Muscle of arm (tissue), 14 donors: ENCODE measurements at places on chromosomes 1 and 21.

GRCh38 chr1:88399690-88400089, 284.4 kb upstream of the PKN2 start:
- no peak for DNase-seq

DNA sequence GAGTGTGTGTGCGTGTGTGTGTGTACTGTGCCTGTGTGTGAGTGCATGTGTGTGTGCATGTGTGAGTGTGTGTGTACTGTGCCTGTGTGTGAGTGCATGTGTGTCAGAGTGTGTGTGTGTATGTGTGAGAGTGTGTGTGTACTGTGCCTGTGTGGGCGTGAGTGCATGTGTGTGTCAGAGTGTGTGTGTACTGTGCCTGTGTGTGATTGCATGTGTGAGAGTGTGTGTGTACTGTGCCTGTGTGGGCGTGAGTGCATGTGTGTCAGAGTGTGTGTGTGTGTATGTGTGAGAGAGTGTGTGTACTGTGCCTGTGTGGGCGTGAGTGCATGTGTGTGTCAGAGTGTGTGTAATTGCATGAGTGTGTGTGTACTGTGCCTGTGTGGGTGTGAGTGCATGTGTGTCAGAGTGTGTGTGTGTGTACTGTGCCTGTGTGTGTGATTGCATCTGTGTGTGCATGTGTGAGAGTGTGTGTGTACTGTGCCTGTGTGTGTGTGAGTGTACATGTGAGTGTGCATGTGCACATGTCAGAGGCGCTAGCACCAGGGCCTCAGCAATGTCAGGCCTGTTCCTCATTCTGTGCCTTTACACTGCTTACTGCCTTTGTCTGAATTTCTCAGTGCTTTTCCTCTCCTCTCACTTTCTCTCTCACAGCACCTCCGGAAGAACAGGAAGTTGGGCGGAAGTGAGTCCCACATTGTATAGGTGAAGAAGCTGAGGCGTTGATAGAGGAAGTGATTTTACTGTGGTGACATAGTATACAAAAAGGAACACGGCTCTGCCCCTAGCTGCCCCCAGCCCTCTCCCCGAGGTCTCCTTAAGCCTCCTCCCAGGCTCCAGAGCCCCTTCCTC, 4.9 kb downstream of the SLC5A9 start:
- no peak for DNase-seq

- DNase-seq: no peak
Observed at GRCh38 chr1:61116421-61116820, 34.1 kb downstream of the NFIA start.

DNA sequence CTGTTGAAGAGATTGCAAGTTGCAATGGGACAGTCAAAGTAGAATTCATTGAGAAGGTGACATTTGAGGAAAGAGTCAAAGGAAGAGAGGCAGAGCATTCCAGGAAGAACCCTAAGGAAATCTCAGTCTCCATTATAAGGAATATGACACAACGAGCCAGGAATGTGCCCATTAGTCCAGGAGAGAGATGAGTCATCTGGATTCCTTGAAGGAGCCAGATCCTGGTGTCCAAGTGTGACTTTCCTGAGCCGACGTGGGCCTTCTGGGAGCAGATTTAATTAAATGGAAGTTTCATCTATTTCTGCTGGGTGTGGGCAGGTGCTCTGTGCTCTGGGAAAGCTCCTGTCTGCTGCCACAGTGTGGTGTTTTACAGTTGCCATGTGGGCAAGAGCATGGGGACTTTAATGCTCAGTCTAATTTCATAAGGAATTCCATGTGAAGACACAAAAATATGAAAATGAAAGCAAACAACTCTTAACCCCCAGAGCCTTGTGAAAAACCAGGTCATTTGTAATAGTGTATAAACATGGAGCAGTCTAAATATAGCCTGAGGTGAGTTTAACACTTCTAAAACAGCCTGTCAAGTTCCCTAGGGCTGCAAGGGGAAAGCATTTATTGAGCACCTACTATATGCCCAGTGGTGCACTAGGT, 111.4 kb upstream of the ARTN start:
- DNase-seq: no peak

DNA sequence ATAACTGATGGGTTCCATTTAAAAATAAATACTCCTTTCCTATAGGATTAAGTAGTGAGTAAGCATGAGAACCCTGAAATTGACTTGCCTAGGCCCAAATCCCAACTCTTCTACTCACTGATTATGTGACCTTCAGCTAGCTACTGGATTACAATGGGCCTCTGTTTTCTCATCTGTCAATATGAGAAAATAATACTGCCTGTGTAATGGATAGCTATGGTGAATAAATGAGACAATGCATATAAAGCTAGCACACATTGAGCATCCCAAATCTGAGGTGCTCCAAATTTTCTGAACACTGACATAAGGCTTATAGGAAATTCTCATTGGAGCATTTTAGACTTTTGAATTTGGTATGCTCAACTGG, 5.3 kb upstream of the LRRC8C start:
- no peak for DNase-seq

DNA sequence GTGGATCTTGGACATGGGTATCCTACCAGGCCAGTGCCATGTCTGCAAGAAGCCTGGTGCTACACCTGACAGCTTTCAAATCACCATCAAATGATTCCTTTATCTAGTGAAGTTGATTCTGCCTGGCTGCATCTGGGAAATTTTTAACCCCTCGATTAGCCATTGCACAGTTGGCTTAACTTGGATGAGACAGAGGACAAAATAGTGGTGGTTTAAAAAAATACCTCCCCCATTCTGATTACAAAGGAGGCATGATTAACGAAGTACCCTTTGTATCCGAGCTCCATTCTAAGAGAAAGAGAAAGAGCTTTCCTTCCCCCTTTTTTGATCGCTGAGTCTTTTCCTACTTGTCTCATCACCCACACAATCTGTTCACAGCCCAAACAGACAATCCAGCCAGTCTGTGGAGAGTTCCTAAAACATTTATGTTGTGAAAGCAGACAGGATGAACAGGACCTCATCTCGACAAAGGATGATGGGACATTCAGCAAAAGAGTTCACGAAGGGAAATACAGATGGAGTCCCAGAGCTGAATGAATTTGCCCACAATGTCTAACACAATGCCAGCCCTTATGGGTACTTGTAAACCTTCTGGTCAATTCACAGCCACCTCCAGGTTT, 20.5 kb downstream of the WLS start:
- DNase-seq: no peak

DNA sequence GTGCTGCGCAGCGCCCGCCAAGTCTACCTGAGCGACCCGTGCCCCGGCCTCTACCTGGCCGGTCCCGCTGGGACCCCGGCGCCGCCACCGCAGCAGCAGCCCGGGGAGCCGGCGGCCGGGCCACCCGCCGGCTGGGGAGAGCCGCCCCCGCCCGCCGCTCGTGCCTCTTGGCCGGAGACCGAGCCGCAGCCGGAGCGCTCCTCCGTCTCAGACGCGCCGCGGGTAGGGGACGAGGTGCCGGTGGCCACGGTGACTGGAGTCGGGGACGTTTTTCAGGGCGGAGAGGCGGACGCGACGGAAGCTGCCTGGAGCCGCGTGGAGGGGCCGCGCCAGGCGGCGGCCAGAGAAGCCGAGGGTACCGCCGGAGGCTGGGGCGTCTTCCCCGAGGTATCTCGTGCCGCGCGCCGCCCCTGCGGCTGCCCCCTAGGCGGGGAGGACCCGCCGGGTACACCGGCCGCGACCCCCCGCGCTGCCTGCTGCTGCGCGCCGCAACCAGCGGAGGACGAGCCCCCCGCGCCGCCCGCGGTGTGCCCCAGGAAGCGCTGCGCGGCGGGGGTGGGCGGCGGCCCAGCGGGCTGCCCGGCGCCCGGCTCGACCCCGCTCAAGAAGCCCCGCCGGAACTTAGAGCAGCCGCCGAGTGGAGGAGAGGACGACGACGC, 646 bp downstream of the IER5 start:
- DNase-seq: no peak

DNA sequence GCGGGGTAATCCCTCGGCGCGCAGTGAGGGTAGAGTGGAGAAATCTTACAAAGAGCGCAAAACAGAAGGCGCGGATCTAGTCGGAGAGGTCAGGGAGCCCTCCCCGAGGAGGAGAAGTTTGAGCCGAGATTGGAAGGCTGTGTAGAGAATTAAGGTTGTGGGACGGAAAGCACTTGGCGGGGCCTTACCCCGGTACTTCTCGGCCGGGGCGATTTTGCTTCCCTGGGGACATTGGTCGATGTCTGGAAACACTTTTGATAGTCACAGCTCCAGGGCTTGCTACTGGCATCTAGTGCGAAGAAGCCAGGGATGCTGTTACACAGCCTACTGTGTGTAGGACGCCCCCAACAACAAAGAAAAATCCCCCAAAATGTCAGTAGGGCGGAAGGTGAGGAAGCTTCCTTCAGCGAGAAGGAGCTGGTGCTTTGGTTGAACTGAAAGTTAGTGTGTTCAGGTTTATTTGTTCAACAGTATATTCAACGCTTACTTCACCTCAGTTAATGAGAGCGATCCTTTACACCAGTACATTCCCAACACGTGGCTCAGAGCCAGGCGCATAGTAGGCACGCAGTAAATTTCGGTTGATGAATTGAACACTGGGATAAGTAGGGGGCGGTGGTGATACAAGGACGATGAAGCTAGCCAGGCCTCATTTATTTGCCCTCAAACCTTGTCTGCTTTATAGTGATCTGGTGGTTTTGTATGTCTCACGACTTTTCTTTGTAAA, 807 bp downstream of the CEP85 start:
- no peak for DNase-seq

- DNase-seq: no peak
Observed at GRCh38 chr1:42140191-42140590, 13.0 kb upstream of the GUCA2B start.

- no peak for DNase-seq
Observed at GRCh38 chr1:87169263-87169910, 159.3 kb upstream of the LMO4 start.

GRCh38 chr1:197733324-197733723, 42.0 kb downstream of the DENND1B start:
- DNase-seq: no peak

GRCh38 chr1:235375919-235376605, 8.8 kb downstream of the TBCE start:
- DNase-seq: no peak

- DNase-seq: no peak
Observed at GRCh38 chr1:60893136-60893930, 189.0 kb upstream of the NFIA start.

DNA sequence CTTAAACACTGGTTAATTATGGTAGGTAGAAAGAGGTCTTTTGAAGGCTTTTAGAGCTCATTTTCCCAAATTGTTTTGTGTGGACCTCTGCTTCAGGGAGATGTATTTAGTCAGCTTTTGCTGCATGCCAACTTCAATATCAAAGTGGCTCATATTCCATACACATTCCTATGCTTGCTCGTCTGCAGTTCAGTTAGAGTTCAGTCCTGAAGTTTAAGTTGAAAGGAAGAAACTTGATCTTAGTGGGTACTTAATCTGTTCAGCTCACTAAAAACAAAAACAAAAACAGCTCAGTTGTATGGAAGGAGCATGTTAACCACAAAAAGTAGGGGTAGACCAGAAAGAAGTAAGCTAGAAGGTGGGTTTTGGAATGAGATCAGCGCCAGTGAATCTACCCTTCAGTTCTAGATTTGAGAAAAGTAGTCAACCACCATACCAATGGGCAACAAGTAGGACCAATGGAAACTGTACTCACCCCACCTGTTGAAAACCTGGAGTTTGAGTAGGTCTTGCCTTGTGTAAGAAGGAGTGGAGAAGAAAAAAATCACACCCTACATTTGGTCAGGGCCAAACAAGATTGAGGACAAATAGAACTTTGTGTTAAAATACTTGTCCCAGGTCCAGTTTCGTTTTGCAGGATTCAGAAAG, 58.0 kb downstream of the LEPR start:
- DNase-seq: no peak

DNA sequence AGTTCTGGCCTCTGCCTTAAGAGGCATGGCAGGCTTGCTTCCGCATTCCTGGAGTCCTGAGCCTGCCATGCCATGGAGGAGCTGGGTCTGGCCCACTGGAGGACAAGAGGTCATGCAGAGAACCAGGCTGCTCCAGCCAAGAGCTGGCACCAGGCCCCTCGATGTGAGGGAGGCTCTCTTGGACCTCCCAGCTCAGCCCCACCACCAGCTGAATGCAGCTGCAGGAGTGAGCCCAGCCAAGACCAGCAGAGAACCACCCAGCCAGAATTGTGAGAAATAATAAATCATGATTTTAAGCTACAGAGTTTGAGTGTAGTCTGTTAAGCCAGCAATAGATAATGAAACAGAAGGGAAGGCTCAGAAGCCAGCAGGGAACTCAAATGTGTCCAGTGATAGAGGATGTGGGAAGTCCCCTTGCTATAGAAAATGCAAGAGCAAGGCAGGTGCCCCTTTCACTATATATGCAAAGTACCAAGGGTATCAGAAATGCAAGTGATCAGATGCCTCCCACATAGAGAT, 118.4 kb downstream of the HIVEP3 start:
- no peak for DNase-seq

DNA sequence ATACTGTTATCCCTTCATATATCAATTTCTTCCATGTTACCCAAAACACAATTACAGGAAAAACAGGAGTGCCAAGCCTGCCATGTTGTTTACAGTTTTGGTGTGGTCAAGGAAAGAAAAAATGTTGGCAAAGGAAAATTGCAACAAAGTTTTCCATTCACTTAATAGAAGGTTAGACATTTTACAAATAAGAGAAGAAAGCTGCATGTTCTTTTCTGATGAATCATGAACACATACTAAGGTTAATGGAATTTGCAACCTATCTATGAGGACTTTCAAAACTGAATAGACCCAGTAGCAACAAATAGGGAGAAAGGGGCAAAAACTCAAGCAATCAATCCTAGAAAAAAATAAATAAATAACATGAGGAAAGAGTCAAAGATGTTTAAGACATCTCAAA, 556.7 kb downstream of the DPYD start:
- DNase-seq: no peak

GRCh38 chr1:208118841-208119606, 125.2 kb downstream of the PLXNA2 start:
- no peak for DNase-seq

GRCh38 chr1:209045331-209046057, 538.0 kb upstream of the CAMK1G start:
- no peak for DNase-seq

GRCh38 chr1:12426030-12426429, 192.0 kb downstream of the DHRS3 start:
- no peak for DNase-seq

DNA sequence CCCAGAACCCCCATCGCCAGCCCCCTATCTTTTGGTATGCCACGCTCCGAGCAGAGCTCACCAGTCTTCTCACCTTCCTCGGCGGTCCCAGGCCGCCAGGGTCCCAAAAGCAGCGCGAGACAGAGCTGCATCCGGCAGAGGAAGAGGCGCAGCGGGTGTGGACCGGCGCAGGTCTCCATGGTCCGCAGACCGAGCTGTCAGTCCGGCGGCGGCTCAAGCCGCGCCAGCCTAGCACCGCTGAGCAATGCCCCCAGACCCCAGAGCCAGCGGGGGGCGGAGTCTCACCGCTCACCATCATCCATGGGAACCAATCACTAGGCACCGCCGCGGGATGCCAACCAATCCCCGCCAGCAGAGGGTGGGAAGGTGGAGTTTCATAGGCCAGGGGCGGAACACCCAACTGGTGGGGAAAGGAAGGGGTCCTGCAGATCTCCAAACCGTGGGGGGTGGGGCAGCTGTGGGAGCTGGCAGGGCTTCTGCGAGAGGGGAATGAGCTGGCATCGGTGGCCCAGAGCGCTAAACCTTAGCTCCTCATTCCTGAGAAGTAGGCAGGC, at the start of gene EPHA10:
EPHA10 (minus strand) TSS at position 233 of the 554 bp plus-strand sequence; CDS start at position 179, 54 bp downstream.
- no peak for DNase-seq

GRCh38 chr1:43285269-43285990, at the start of gene C1orf210:
C1orf210 (minus strand) TSS chr1:43285581; CDS start chr1:43283270, 2,311 bp downstream.
- no peak for DNase-seq

- no peak for DNase-seq
Observed at GRCh38 chr1:218476385-218476784, 131.2 kb downstream of the TGFB2 start.

- DNase-seq: no peak
Observed at GRCh38 chr1:225817611-225818061, 7.7 kb downstream of the EPHX1 start.
